Activated CD8-positive, alpha-beta memory T cell treated with anti-CD3 and anti-CD28 coated beads for 1 hour (primary cell): ENCODE measurements at places on chromosomes 11 and 22.

DNA sequence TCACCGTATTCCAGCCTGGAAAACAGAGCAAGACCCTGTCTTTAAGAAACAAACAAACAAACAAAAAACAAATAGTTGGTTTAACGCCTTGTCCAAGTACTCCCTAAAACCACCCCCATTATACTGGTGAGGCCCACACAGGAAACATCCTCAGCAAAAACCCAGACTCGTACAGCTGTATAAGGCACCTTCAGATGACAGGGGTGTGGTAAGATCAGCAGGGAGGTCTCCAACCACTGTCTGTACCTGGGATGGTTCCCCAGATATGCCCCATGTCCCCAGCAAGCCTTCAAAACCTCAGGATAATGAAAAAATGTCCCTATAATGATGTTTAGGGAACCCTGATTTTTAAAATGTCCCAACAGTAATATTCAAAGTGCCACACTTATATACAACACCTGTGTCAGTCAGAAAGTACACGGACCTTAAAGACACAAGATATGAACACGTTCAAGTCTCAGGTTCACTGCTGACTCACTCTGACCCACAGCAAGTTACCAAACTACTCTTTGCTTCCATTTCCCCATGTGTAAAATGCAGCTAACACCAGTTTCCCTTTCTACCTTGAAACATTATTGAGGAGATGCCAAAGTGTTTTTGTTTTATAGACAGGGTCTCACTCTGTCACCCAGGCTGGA is 9.3 kb downstream of the SF3A1 start:
- DNase-seq, result no peak

DNA sequence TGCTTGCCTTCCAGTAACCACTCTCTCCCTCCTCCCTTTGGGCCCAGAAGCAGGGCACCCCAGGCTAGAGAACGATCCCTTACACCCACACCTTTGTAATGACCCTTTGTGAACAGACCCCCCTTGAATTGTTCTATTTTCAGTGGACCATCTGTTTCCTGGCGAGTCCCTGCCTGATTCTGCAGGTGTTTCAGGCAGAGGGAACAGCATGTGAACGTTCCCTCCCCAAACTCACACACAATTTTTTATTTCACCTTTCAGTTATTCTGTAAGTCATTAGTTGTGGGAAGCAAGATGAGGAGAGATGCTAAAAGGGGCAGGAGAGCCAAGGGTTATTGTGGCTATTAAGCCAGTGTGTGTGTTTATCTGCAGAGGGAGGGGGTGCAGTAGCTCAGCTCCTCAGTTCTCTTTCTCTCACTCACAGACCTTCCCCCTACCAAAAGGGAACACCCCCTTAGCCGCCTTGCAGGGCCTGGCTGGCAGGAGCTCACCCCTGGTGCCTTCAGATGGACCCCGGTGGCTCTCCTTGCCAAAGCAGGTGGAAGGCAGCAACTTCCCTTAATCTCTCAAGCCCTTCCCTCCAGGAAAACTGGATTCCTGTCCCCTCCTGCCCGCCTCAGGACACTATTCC is 64.8 kb upstream of the SPON1 start:
- DNase-seq, result no peak

DNA sequence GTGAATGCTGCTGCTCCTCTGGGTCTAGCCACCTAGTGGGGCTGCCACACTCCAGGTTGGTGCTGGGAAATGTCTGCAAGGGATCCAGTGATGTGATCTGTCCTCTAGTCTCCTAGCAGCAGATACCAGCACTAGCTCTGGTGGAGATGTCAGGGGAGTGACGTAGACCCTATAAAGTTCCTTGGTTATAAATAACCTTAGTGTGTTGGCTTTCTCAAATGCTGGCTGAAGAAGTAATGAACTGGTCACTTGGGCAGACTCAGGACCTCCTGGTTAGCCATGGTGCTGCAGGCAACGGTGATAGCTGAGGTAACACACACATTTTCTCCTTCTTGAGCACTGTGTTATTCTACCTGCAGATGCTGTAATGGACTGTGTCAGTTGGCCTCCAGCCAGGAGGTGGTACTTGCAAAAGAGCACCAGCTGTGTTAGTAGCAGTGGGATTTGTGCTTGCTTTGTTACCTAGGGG is 35.5 kb downstream of the BBOX1 start:
- no peak for DNase-seq

- no peak for DNase-seq
These were observed 283.2 kb downstream of the OPCML start for GRCh38 chr11:133249065-133249464.

- no peak for DNase-seq
These were observed 20.6 kb downstream of the MSANTD4 start for GRCh38 chr11:106001304-106002012.

GRCh38 chr11:55707029-55707428 is 45.0 kb downstream of the OR4C6 start:
- no peak for DNase-seq
